Activated effector memory CD4-positive, alpha-beta T cell treated with Interleukin-2 at 50 U/mL for 16 hours (primary cell): ENCODE measurements at places on chromosomes 4 and X.

GRCh38 chrX:133362538-133362937 lies 52.8 kb downstream of the GPC4 start:
- no peak for DNase-seq

DNA sequence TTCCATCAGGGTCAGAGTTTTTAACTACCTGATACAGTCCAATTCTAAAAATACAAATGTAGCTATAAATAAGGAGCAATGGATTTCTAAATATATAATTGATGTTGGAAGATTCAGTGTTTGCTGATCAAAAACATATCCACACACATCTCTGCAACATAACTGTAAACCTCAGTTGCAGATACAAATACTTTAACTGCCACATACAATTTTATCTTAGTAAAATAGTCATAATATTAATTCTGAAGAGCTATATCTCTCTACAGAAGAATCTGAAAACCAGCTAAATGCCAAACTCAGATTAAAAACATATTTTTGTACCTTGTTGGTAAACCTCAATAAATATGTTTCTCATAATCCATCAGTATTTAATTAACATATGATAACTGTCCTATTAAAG lies 674.3 kb upstream of the INTU start:
- DNase-seq = no peak

DNA sequence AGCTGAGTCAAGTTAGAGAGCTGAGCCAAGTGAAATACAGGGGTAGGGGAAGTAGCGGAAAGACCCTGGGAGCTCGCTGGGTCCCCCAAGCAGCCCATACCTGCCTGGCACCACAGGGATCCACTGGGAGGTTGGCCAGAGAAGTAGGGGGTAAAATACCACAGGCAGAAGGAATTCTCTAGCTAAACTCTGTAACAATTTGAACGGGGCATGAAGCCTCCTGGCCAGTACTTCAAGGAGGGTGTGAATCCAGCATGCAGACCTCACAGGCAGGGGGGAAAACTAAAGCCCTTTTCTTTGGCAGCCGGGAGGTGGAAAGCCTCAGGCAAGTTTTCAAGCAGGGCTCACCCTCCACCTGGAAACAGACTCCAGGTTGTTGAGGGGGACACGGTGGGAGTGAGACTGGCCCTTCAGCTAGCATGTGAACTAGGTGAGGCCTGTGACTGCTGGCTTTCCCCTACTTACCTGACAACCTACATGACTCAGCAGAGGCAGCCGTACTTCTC lies 3.7 kb upstream of the UGT2A1 start:
- no peak for DNase-seq

- DNase-seq = no peak
Measured at GRCh38 chr4:130368668-130369067, 1272.7 kb downstream of the C4orf33 start.

GRCh38 chrX:41707218-41707617 lies 16.8 kb upstream of the GPR82 start:
- DNase-seq = no peak

DNA sequence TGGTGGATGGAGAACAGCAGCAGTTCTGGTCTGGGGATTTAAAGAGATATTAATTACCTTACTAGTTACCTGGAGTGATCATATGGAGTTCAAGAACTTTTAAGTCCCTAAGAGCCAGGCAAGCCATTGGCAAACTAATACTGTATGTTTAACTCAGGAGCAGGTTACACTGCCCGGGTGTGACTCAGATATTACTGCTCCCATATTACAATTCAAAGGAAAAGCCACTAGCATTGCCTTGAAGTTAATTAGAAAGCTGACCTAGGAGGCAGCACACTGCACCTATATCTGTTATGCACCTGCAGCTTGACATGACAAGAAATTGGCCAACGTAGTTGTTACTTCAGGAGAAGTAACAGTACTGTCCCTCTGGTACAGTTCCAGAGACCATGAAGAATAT lies 47.2 kb downstream of the GRK4 start:
- DNase-seq = no peak

GRCh38 chrX:119503484-119503861 lies 35.2 kb downstream of the SLC25A5 start:
- DNase-seq = no peak

DNA sequence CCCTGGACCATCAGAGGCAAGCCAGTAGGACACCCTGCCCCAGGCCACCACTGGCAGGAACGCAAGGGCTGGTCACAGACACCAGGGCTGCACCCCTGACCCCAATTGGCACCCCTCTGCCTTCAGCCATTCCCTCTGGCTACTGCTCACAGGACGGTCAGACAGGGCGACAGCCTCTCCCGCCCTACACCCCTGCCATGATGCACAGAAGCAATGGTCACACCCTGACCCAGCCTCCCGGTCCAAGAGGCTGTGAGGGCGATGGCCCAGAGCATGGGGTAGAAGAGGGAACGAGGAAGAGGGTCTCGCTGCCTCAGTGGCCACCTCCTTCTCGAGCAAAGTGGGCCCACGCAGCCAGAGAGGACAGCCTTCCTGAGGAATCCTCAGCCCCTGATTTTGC lies 143.5 kb downstream of the SOWAHB start:
- no peak for DNase-seq
